ENCODE measurements at places on chromosomes 3 and 15.

- DNase-seq: peak; percentile 87
These were observed 35.5 kb downstream of the B3GALNT1 start for GRCh38 chr3:161069511-161070251.

DNA sequence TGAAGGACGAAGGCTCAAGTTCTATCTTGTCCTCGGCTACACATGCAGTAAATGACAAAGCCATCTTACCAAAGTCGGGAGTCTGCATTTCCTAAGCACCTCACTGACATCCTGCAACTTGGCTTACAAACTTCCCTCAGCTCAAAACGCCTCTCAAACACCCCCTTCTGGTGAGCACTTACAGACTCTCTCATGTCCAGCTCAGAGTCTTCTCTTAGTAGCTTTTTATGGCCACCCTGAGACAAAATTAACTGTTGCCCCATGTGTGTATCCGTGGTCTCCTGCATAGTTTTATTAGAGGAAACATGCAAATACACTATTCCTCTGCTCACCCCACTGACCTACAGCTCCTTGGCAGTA, 819.7 kb downstream of the FHIT start:
- no peak for DNase-seq

- DNase-seq: no peak
These were observed 40.2 kb downstream of the DPH6 start for GRCh38 chr15:35505809-35506208.

GRCh38 chr15:91357011-91357410, 257.0 kb downstream of the SV2B start:
- DNase-seq: no peak

DNA sequence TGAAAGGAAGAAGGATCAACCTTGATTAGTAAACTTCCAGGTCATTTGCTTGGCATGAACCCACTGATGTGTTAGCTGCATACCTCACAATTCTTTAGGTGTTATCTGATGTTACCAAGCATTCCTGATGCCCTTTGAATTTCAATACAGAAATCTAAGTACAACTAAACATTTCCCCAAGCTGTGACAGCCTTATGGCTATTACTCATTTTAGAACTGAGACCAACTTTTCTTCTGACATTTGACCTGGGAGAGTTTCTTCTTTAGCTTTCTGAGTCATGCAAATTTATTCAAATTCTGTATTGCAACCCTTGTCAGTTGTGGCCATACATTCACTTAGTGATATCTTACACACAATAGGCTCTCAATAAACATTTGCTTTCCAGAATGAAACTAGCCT, 124.3 kb downstream of the TIGIT start:
- peak; percentile 45 for DNase-seq

- DNase-seq: no peak
These were observed 809.7 kb downstream of the NR2F2 start for GRCh38 chr15:97140216-97140615.

DNA sequence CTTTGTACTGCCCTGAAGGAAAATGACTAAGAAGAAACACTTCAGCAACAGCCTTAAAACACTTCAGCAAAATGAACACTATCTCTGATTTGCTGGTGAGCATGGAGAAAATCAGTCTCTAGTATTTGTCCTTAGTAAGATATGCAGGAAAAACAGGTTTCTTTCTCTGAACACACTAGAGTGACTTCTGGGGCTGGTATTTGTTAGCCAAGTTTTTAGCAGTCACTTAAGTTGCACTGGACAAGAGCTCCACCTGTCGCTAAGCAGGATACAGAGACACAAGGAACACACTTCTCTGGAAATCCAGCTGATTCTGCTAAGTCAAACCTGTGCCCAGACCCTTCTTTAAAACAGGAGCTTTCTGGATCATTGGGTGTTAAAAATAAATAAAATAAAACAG, 65.3 kb downstream of the CHAC1 start:
- DNase-seq: peak; percentile 25

- no peak for DNase-seq
These were observed 222.6 kb upstream of the MRPL3 start for GRCh38 chr3:131725414-131725813.

DNA sequence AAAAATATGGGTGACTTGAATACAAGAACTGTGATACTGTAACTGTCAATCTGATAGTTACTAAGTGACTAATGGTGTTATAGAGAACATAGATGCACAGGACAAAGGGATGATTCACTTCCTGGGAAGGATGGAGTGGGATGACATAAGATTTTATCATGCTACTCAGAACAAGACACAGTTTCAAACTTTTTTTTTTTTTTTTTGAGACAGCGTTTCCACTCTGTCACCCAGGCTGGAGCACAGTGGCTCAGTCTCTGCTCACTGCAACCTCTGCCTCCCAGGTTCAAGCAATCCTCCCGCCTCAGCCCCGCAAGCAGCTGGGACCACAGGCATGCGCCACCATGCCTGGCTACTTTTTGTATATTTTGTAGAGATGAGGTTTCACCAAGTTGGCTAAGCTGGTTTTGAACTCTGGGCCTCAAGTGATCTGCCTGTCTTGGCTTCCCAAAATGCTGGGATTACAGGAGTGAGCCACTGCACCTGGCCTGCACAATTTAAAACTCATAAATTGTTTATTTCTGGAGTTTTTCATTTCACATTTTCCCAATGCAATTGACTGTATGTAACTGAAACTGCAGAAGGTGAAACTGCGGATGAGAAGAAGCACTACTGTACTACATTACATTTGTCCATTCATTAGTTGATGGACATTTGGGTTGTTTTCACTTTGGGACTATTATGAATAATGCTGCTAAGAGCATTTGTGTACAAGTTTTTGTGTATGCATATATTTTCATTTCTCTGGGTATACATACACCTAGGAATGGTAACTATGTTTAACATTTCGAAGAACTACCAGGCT, 40.6 kb downstream of the ADIPOQ start:
- DNase-seq: peak; percentile 80
